ENCODE measurements at places on chromosomes 7 and 10. TPM values are rescaled to one million over a fixed set of nuclear protein-coding genes. Genes with fewer than 3 reads are reported as not detected.

The RNF32 gene
- polyA plus RNA-seq = 3.9 TPM

The CYP3A5 gene
- 2.7 TPM for polyA plus RNA-seq

The STRIP2 gene
- polyA plus RNA-seq = 5.7 TPM

The PANK1 gene
- polyA plus RNA-seq = 48.2 TPM

The AS3MT gene
- 21.8 TPM for polyA plus RNA-seq

The CPEB3 gene
- polyA plus RNA-seq = 3.3 TPM

The CDHR3 gene
- 15.8 TPM for polyA plus RNA-seq

The CD36 gene
- 32.9 TPM for polyA plus RNA-seq

The TMEM60 gene
- 25.7 TPM for polyA plus RNA-seq

The WDFY4 gene
- 2.1 TPM for polyA plus RNA-seq

The NPC1L1 gene
- 2.3 TPM for polyA plus RNA-seq

The ENTPD7 gene
- polyA plus RNA-seq = 22.6 TPM

The JAKMIP3 gene
- polyA plus RNA-seq = 0.25 TPM

The ZNF736 gene
- polyA plus RNA-seq = 30.6 TPM

The NANOS1 gene
- polyA plus RNA-seq = 4.3 TPM

The LRRTM3 gene
- 5.7 TPM for polyA plus RNA-seq

The BEND7 gene
- 40.7 TPM for polyA plus RNA-seq

The CCDC172 gene
- not detected for polyA plus RNA-seq

The TMEM196 gene
- polyA plus RNA-seq = not detected

The SPDYE2B gene
- 3.8 TPM for polyA plus RNA-seq

The GSTO2 gene
- polyA plus RNA-seq = 52.8 TPM

The VOPP1 gene
- polyA plus RNA-seq = 54.7 TPM

All from left kidney (tissue), 8 donors.